ENCODE measurements at places on chromosomes 5 and 9. TPM values are rescaled to one million over a fixed set of nuclear protein-coding genes. Genes with fewer than 3 reads are reported as not detected.

DNA sequence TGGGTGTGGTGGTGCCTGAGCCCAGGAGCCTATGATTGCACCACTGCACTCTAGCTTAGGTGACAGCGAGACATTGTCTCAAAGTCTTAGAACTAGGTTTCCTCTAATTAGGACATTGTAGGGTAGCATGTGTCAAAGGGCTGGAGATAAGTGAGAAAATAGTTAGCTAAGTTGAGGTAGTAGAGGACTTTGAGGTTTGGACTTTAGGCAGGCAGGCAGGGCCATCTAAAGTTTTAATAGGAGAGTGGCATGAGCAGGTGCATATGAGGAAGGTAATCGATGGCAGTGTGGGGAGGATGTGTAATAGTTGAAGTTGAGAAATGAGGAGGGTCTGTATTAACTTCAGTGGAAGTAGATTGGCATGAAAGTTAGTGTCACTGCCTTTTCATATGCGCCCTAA is 21.1 kb downstream of the CNOT6 start:
- H3K27me3 ChIP-seq = no peaks in the 10 kb centered on the region
- DNase-seq = no peak
- no peak overlapping the region for H3K4me3 ChIP-seq
- no peak overlapping the region for H3K27ac ChIP-seq
- H3K4me1 ChIP-seq = peaks cover 13% of the 10 kb centered on the region
- peaks cover 9% of the 10 kb centered on the region for H3K36me3 ChIP-seq

- no peaks in the 10 kb centered on the region for H3K36me3 ChIP-seq
- H3K4me3 ChIP-seq = no peak overlapping the region
- H3K27me3 ChIP-seq = no peaks in the 10 kb centered on the region
- no peak overlapping the region for H3K27ac ChIP-seq
- H3K4me1 ChIP-seq = no peaks in the 10 kb centered on the region
Observed at GRCh38 chr5:14944996-14945395, 73.4 kb upstream of the ANKH start.

DNA sequence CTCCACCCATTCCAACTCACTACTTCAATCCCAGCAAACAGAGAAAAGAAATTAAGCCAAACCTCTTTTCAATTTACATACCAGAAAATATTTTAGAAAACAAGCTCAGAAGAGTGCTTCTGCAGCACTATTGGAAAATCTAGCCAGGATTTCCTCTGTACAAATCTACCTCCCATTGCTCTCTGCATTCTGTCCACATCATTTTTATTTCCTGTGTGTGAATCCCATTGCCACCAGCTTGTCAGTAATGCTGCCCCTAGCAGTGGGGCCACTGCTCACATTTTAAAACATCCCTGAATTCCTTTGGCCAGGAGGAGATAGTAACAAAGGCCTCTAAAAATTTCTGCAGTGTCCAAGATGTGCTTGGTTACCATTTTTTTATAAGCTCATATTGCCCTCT is 232.5 kb downstream of the ARRDC3 start:
- H3K4me1 ChIP-seq = no peaks in the 10 kb centered on the region
- H3K4me3 ChIP-seq = no peak overlapping the region
- peaks cover 10% of the 10 kb centered on the region for H3K36me3 ChIP-seq
- no peaks in the 10 kb centered on the region for H3K27me3 ChIP-seq
- H3K27ac ChIP-seq = no peak overlapping the region

DNA sequence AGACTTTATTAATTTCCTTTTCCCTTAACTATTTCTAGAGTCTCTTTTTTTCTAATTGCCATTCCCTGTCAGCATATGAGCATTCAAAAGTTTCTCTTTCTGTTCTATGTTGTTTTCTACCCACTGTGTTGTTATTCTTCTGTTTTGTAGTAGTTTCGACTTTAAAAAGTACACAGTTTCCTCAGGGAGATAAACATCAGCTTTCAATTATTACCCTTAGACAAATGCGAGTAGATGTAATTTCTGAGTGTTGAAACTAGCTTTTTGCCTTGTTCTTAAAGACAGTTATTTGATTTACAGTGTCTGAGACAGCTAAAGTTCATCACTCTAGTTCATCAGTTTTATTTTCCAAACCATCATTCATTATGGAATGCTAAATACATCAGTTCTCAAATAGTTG is 19.5 kb downstream of the MTREX start:
- no peaks in the 10 kb centered on the region for H3K27me3 ChIP-seq
- no peak overlapping the region for H3K27ac ChIP-seq
- DNase-seq = no peak

DNA sequence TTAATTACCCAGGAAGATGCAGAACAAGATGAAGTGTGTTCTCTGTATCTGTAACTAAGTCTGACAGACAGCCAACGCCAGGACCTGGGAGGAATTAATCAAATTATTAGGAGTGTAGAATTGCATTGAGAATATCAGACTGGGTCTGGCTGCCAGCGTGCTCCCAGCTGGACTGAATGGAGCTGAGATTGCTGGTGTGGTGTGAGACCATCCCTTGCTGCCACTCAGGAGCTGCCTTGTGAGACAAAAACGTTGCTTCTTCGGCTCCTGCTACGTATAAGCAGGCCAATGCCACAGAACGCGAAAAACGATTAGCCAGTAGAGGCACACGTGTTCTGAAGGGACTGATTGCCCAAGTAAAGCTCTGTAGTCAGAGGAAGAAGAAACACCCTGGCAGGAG is 66.8 kb downstream of the AMBP start:
- H3K4me3 ChIP-seq = no peak overlapping the region
- peaks cover 49% of the 10 kb centered on the region for H3K36me3 ChIP-seq
- no peaks in the 10 kb centered on the region for H3K27me3 ChIP-seq
- DNase-seq = peak; percentile 3
- peaks cover 15% of the 10 kb centered on the region for H3K4me1 ChIP-seq

- no peaks in the 10 kb centered on the region for H3K4me1 ChIP-seq
- H3K27ac ChIP-seq = no peak overlapping the region
- no peak for DNase-seq
- H3K27me3 ChIP-seq = no peaks in the 10 kb centered on the region
- no peaks in the 10 kb centered on the region for H3K36me3 ChIP-seq
Observed at GRCh38 chr5:39783756-39784421, 359.1 kb upstream of the DAB2 start.

DNA sequence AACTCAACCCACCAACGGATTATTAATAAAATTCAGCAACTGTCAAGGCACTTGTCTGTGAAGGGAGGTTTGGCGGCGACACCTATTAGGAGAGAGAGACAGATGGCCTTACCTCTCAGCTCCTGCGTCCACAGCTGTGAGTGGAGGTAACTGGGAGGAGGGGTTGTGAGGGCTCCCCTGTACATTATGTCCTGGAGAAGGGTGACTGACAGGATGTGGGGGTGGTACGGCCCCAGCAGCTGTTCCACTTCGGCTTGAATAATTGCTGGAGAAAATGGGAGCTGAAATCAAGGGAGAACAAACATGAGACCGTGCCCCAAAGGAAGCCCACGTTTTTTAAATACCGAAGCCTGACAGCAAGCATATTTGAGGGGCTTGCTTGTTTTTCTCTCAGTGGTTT is 353.5 kb upstream of the RFX3 start:
- no peak for DNase-seq
- H3K4me1 ChIP-seq = peaks cover 11% of the 10 kb centered on the region
- H3K36me3 ChIP-seq = peaks cover 19% of the 10 kb centered on the region
- H3K4me3 ChIP-seq = no peak overlapping the region

- peaks cover 1% of the 10 kb centered on the region for H3K36me3 ChIP-seq
- H3K27ac ChIP-seq = no peak overlapping the region
Observed at GRCh38 chr5:2666081-2666480, 85.4 kb downstream of the IRX2 start.

DNA sequence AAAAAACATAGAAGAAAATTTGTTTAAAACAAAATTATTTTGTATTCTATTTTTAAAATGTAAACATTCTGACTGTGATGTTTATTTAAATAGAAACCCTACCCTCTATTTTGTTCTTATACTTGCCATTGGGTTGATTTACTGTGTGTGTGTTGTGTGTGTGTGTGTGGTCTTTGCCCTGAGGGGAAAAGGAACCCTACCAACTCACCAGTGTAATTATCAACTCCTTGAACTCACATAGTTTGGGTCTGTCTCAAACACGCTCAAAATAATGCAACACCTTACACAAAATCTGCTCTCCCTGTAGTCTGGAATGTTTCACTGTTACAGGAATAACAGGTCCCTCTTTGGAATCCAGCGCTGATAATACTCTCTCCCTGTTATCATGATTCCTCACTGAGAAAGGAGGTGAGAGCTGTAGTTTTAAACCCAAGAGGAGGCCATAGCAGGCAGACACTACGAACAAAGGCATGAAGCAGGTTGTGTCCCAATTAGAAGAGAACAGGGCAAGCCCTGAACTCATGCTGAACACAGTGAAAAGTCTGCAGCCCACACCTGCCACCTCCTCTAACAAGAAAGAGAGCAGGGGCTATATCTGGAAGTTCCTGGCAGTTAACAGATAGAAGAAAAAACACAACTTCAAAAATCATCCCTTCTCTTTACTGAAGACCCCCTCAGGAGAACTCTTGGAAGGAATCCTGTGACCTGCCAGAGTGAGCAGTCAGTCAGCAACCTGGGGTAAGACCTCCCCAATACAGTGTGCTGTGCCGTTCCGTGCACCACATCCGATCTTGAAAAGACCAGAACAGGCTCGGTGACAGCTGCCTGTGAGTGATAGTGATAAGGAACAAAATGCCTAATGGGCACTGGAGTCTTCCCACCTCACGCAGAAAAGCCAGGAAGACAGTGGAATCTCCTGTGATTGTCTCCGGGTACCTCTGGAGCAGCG is 608.1 kb upstream of the ADAMTS16 start:
- H3K4me1 ChIP-seq = no peaks in the 10 kb centered on the region
- H3K4me3 ChIP-seq = no peak overlapping the region
- H3K27ac ChIP-seq = no peak overlapping the region
- peaks cover 18% of the 10 kb centered on the region for H3K27me3 ChIP-seq
- no peak for DNase-seq

DNA sequence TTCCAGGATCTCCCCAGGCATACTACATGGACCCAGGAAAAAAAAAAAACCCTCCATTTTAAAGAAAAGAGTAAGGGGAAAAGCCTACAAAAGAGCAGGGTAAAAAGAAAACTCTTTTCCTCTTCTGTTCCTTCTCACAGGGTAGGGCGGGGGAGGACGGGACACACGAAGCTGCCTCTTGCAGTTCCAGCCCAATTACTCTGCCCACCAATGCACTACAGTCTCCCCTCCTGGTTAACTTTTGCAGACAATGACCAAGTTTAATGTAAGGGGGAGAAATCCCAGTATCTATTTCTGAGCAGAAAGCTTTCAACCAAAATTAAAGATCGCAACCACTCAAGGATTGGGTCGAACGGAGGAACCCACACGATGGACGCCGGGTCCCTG is 1.3 kb downstream of the BRD3 start:
- H3K4me1 ChIP-seq = peaks cover 19% of the 10 kb centered on the region
- peak overlapping the region; percentile 96 for H3K27ac ChIP-seq
- peaks cover 19% of the 10 kb centered on the region for H3K27me3 ChIP-seq

DNA sequence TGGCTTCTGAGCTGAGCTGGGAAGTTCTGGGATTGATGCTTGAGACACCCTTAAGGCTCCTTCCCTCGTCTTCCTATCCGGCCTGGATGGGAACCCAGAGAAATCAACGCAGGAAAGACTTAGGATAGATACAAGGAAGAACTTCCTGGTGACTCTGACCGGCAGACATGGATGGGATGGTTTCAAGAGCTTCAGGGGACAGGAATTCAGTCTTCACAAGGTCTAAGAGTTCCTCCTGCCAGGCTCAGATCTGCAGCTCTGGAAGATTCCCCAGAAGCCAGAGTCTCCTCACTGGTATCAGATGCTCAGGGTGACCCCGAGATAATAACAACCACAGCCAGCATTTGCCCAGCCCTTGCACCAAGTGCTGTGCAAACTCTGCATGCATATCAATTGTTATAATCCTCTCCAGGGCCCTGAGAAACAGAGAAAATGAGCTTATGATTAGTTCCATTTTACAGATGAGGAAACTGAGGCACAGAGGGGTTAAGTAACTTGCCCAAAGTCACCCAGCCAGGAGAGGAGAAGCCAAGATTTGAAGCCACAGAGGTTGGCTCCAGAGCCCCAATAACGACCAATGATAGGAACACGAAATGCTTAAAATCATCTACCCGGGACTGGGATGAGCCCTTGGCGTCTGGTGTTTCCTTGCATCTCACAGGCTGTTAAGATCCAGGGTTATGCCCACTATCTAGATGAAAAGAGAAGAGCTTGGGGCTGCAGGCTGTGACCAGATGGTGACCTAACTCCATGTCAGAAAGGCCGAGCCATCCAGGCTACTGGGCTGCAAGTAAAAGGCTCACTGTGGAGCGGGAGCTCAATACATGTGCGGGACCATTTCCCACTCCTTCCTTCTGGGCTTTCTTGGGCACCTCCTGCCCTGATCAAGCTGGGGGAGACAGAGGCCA is 119.8 kb downstream of the C9orf50 start:
- H3K36me3 ChIP-seq = no peaks in the 10 kb centered on the region
- no peak for DNase-seq
- no peaks in the 10 kb centered on the region for H3K27me3 ChIP-seq
- H3K4me1 ChIP-seq = peaks cover 27% of the 10 kb centered on the region
- no peak overlapping the region for H3K4me3 ChIP-seq
- peak overlapping the region; percentile 95 for H3K27ac ChIP-seq

GRCh38 chr9:77848404-77848803 is 183.2 kb downstream of the GNAQ start:
- no peaks in the 10 kb centered on the region for H3K27me3 ChIP-seq
- peak overlapping the region; percentile 9 for H3K27ac ChIP-seq
- DNase-seq = no peak
- H3K36me3 ChIP-seq = peaks cover 2% of the 10 kb centered on the region

DNA sequence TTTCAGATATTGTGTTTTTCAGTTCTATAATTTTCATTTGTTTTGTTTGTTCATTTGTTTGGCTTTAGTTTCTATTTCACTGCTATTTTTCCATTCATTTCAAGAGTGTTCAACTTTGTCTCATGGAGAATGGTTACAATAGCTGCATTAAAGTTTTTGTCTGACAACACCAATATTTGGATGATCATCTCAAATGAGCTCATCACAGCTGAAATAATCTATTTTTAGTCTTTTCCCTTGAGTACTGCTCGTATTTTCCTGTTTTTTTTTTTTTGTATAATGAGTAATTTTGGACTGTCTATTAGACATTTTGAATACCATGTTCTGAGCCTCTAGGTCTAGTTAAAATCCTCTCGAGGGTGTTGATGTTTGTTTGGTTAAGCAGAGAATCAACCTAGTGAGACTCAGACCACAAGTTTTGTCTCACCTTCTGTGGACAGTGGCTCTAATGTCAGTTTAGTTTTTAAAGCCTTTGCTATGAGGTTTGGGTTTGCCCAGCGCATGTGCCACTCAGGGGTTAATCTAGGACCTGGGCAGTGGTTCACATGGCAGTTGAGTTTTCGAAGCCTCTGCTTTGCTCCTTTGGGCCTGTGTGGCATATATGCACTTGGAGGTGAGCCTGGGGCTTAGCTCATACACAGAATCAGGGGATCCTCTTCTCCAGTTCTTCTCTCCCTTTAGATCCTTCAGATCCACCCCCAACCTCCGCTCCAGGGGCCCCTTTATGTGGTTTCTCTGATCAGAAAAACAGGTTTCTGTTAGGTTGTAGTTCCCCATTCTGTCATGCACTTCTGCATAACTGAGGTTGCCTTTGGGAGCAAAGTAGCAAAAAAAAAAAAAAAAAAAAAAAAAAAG is 79.8 kb downstream of the ARSB start:
- DNase-seq = no peak
- peaks cover 41% of the 10 kb centered on the region for H3K4me1 ChIP-seq
- no peak overlapping the region for H3K27ac ChIP-seq
- no peaks in the 10 kb centered on the region for H3K27me3 ChIP-seq

GRCh38 chr5:4855036-4855435 is 285.1 kb upstream of the ADAMTS16 start:
- no peak for DNase-seq
- H3K4me3 ChIP-seq = no peak overlapping the region
- peaks cover 8% of the 10 kb centered on the region for H3K27me3 ChIP-seq
- H3K4me1 ChIP-seq = no peaks in the 10 kb centered on the region
- no peaks in the 10 kb centered on the region for H3K36me3 ChIP-seq

The GABRA6 gene
- total RNA-seq = not detected

The SPATA31D3 gene
- total RNA-seq = not detected

The FOXI1 gene
- total RNA-seq = not detected

The PCDHB13 gene
- 7.4 TPM for total RNA-seq

The PCDHA12 gene
- total RNA-seq = 13.7 TPM

The CDO1 gene
- 24.6 TPM for total RNA-seq

The RANBP6 gene
- 20.8 TPM for total RNA-seq

The TSSK1B gene
- total RNA-seq = 0.29 TPM
